ENCODE measurements at places on chromosomes 7 and 10.

- DNase-seq, result no peak
Measured at GRCh38 chr7:132095111-132095765, 481.0 kb downstream of the PLXNA4 start.

DNA sequence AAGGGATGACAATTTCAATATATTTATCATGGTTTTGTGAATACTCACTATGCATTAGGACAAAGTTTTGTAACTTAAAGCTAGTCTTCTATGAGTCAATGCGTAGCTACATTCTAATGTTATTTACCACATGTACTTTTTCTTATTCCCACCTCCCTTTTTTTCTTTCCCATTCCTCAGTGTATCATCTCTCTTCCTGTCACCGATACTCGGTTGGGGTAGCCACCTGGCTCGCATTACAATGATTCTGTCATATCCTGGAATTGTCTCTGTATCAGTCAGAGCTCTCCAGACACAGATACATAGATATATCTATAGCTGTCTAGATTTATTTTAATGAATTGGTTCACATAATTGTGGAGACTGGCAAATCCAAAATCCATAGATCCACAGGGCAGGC, 9.8 kb upstream of the RALA start:
- no peak for DNase-seq

DNA sequence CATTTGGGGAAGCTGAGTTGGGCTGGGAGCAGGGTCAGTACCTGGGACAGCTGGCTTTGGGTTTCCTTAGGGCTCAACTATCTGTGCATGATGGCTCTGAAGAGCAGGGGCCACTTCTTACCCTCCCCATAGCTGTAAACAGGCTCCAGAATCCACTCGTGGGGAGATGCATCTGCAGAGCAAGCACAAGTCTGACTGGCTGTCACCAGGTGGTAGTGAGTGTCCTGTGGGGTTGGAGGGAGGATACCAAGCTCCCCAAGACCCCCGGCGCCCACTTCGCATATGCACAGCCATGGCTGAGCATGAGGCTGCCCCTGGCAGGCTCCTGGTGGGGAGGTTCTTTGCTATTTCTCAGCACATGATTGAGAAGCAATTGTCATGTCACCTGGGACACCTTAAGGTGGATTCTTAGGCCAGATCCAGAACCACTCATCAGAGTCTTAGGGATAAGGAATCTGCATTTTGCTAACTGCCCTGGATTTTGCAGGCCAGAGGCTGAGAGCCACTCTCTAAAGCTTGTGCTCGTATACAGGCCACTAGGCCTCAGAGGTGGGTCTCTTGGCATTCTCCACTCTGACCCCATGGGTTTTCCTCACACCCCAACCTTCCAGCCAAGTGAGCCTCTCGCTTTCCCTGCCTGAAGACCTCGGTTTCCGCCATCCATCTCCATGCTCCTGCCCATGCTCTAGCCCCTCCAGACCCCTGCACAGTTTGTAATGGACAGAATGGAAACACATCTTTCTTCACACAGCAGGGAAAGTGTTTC, 53.7 kb downstream of the ADCY1 start:
- DNase-seq, result no peak

DNA sequence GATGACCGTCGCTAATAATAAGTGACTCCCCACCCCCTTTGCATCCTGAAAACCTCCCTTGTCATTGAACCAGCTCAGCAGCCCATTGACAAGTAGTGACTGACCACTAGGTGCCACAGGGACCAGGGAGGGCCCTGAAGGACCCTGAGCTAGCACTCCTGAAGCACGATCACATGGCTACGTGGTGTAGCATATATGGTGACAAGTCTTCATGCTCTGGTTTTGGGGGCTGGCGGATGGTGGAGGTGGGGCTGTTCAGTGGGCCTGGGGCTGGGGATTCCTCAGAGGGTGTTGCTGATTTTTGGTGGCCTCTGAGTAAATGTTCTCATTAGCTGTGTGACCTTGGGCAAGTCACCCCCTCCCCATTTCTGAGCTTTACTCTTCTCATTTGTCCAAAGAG, 4.7 kb downstream of the ADAMTS14 start:
- DNase-seq, result no peak

GRCh38 chr10:6601246-6601805, 21.2 kb upstream of the PRKCQ start:
- no peak for DNase-seq

DNA sequence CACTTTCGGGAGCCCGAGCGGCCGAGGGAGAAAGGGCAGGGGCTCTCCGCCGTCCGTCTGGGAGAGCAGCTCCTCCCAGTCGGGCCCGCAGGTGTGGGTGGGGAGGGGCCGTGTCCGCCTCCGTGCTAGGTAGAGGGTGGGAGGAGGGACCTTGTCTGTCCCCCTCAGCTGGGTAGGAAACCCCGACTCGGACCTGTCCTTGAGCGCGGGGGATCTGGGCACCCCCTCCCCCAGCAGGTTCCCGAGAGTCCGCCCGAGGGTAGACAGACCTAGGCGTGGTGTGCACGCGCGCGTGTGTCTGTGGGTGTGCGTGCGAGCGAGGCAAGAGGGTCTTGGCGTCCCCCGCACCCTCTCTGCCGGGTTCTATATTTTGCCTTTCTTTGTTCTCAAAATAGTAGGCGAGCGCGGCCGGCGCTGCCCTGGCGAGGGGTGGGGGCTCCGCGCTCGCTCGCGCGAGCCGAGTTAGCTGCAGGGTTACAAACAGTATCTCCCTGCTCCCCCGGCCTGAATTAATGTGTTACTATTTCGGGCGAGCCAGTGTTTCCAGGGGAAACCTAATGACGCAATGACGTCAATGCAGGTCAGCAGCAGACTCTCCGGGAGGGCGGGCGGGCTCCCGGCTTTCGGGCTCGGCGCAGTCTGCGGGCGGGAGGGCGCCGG, 73.9 kb upstream of the LEP start:
- DNase-seq, result peak; percentile 50

DNA sequence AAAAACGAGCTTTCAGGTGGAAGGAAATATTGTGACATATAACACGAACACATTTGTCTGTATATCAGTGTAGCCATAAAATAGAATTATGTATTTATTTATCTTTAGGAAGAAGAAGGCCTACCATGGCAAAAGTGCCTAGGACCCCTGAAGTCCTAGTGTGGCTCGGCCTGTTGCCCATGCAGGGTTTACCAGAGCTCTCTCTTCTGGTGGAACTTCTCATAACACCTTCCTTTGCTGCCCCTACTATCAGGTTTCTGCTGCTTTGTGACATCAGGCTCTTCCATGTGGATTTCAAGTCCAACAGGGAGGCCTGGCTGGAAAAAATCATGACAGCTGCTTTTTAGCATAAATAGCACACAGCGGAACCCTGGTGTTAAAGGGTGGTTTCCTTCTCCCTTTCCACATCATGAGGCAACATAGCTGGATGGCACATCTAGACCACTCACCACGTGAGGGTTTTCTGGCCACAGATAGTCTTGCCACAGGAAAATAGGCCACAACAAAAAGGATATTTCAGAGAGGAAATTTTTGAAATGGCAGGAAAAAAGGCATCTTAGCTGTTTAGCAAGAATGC, 44.8 kb upstream of the ADO start:
- no peak for DNase-seq

GRCh38 chr10:114207349-114207748, 28.2 kb downstream of the TDRD1 start:
- no peak for DNase-seq

- no peak for DNase-seq
Measured at GRCh38 chr7:5630670-5631069, 150.8 kb downstream of the RNF216 start.

DNA sequence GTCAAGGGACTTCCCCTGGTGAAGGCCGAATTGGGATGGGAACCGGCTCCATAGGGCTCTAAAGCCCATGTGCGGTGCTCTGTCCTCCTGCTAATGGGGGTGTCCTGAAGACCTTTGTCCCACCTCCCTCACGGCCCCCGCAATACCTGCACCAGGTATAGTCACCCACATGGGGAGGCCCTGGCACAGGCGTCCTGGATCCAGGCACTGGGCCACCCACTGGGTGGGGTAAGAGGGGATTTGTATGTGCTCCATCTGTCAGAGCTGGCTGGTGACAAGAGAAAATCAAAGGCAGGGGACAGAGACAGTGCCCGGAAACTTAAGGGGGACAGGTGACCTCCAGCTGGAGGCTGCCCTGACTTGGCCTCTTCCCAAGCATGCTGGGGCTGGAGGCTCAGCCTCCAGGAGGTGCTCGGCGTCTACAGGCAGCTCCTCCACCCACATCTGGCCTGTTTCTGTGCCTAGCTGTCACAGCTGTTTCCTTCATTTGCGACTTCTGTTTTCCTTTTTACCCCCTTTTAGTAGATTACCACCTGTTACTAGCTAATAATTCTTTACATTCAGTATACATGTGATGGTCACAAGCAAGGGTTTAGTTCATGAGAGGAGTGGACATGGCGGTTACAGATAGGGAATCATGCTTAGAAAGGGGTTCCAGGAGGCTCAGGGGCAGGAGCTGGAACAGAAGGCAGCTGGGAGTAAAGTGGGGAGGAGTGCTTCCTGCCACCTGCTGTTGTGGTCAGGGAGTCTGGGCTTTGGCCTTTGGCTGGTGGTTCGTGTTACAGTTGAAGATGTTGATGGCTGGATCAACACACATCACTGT, 2.3 kb upstream of the CUZD1 start:
- DNase-seq, result no peak

DNA sequence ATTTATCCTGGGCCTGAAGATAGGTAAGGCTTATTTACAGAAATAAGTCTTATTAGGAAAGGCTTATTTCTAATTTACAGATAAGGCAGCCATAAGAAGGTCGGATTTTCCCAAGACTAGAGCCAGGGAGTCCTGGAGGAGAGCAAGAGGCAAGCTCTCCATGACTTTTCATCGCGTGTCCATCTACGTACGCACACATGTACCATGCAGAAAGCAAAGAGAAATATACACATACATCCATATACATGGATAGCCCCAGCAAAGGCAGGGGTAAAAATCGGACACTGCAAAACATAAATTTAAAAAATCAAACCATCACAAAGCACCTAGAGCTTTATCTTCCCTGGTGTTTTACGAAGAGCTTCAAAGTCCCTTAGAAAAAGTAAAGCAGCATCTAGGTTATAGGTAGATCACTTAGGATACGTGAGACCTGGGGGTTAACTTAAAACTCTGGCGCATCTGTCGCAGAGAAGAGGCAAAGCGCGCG, 25.8 kb upstream of the ZRANB1 start:
- DNase-seq, result no peak

DNA sequence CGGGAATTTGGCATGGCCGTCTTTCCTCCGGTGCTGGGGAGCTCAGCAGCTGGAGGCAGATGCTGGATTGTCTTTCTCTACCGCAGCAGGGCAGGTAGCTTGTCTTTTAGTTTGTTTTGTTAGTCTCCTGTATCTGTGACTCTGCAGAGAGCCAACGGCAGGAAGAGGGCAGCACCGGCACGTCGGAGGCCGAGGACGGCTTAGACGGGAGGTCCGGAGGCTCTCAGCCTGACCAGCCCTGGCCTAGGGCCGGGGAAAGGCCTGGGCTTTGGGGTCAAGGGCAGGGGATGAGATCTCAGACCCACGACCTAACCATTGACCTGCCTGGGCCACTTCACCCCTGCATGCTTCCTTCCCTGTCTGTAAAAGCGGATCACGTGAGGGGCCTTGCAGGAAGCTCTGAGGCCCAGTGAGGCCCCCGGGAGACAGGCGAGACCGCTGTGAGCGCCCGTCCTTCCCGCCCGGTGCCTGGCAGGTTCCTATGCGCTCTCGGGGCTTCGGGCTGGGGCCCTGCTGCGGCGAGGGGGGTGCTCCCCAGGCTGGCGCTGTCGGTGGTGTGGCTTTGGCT, 72.7 kb downstream of the LHPP start:
- DNase-seq, result no peak

GRCh38 chr7:28083164-28083997, 97.2 kb downstream of the JAZF1 start:
- peak; percentile 78 for DNase-seq

DNA sequence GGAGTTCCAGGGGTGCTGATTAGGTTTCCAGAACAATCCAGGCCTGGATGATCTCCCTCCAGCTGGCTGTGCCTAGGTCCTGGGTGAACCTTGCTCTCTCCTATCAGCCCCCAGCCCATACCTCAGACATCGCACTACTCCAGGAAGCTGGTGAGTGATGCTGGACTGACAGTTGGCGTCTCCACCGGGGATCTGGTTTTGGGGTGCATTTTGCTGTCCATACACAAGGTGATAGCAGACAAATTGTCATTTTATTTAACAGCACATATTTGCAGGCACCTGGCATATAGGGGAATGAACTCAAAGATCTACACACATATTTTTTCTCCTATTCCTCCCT, 601.2 kb downstream of the LRMDA start:
- no peak for DNase-seq

- no peak for DNase-seq
Measured at GRCh38 chr10:61850376-61850775, 51.1 kb upstream of the ARID5B start.

DNA sequence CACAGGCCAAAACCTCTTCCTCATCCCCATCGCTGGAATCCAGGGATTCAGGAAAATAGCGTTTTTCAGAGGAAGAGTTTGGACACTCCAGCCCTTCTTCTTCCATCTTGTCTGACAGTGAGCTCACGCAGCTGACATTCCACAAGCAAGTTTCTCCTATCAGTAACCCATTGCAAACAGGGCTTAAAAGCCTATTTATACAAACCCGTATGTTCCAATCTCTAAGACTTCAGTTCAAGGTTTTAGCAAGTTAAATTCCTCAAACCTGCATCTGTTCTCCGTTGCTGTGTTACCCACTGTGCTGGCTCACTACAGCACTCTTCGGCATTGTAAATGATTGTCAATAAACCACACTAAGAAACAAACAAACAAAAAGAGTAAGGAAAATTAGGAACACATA, 373 bp downstream of the DHX32 start:
- DNase-seq, result no peak

GRCh38 chr7:98514211-98515031, 102.7 kb upstream of the NPTX2 start:
- no peak for DNase-seq

GRCh38 chr10:55397777-55398496, 596.9 kb upstream of the PCDH15 start:
- no peak for DNase-seq

DNA sequence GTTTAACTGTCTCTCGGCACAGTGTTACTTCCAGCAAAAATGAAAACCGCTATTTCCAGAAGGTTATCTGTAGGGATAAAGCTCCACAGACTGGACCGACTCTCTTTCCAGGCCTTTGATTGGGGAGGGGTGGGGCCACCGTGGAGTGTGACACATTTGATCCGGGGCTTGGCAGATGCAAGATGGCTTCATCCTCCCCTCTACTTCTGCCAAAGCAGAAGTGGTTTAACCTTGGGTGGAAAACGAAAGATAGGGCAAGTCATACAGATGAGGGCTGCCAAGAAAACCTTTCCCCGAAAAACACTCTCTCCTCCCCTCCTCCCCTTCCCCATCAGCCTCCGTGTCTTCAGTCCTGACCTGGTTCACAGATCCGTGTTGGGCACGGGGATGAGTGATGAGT, 139.7 kb upstream of the SH2B2 start:
- DNase-seq, result peak; percentile 73

- no peak for DNase-seq
Measured at GRCh38 chr7:28137463-28137862, 43.1 kb downstream of the JAZF1 start.
